ENCODE measurements at places on chromosomes 16 and 17. TPM values are rescaled to one million over a fixed set of nuclear protein-coding genes. Genes with fewer than 3 reads are reported as not detected.

Gene IL4R
- 39.9 TPM for total RNA-seq

Gene HOXB7
- 1.4 TPM for total RNA-seq

Gene SLFN5
- 64.6 TPM for total RNA-seq

Gene TBX6
- total RNA-seq = 1.1 TPM

Gene COX6A2
- total RNA-seq = not detected

Gene STH
- total RNA-seq = not detected

Gene BICDL2
- 10.4 TPM for total RNA-seq
